Liver (tissue), 10 donors: ENCODE measurements at places on chromosomes 16 and 17.

DNA sequence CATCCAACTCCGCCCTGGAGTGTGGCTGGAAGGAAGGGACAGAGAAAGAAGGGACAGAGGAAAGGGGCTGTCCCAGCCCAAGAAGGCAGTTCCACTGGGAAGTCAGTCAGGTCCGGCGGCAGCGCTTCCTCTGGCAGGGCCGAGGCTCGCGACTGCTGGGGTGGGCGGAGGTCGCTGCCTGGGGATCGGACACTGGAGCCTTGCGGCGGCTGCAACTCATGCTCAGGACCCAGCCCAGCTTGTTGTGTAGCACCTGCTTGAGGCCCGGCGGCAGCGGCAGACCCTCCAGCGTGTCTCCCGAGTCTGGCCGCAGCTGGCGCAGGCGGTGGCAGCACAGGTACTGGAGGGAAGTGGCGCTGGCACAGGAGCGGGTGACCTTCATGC lies 4.0 kb upstream of the MRPS34 start:
- DNase-seq: no peak

DNA sequence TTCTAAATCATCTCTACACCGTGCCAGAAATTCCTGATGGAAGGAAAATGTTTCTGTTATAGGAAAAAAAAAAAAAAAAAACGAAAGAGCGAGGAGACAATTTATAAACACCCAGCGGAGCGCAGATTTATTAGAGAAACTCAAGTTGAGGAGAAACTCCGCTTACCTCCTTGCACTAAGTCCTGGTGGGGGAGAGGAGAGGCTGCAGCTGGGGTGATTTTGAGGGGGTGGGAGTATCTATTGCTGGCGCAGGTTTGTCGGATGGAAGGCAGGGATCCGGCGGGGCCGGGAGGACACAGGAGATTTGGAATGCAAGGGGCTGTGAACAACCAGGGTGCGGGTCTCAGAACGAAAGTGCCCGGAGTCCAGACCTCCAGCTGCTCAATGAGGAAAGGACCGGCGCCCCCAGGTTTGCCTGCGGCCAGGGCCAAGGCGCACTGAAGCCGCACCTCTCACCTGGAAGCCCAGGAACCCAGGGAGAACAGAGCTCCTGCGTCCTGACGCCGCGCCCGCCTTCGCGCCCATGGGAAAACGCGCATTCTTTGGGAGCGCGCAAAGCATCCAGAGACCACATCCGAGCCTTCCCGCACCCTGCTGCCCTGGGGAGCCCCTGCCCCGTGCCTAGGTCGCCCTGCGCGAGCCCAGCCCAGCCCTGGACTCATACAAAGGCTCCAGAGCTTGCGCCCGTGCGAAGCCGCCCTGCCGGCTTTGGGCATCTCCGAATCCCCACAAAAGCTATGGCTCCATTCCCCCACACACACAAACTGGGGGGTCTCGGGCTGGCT lies 2.6 kb upstream of the HOXB8 start:
- DNase-seq: no peak

GRCh38 chr17:31128241-31128640 lies 33.5 kb downstream of the NF1 start:
- no peak for DNase-seq

DNA sequence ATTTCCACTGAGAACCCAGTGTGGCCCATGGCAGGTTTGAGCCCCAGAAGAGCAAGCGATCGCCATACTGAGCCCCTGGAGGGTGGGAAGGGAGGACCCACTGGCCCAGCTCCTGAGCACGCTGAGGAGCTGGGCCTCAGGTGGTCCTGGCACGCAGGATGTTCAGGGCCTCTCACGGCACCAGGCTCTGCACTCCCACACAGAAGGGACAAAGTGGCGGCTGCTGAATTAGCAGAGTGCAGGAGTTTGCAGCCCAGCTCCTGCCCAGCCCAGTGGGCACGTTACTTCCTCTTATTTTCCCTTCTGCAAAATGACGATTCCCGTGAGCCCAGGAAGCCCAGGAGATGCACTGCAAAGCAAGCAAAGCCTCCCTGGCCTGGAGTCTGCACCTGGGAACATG lies 42.3 kb upstream of the MTSS2 start:
- DNase-seq: no peak

DNA sequence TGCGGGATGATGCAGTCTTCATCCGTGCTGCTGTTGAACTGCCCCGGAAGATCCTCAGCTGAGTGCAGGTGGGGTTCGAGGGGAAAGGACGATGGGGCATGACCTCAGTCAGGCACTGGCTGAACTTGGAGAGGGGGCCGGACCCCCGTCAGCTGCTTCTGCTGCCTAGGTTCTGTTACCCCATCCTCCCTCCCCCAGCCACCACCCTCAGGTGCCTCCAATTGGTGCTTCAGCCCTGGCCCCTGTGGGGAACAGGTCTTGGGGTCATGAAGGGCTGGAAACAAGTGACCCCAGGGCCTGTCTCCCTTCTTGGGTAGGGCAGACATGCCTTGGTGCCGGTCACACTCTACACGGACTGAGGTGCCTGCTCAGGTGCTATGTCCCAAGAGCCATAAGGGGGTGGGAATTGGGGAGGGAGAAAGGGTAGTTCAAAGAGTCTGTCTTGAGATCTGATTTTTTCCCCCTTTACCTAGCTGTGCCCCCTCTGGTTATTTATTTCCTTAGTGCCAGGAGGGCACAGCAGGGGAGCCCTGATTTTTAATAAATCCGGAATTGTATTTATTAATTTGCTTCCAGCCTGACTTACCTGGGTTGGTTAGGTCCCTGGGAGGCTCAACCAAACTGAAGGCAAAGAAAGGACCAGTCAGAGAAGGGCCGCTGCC lies 5.8 kb downstream of the TRAF4 start:
- no peak for DNase-seq
